ENCODE measurements at places on chromosomes 2 and 18. TPM values are rescaled to one million over a fixed set of nuclear protein-coding genes. Genes with fewer than 3 reads are reported as not detected.

DNA sequence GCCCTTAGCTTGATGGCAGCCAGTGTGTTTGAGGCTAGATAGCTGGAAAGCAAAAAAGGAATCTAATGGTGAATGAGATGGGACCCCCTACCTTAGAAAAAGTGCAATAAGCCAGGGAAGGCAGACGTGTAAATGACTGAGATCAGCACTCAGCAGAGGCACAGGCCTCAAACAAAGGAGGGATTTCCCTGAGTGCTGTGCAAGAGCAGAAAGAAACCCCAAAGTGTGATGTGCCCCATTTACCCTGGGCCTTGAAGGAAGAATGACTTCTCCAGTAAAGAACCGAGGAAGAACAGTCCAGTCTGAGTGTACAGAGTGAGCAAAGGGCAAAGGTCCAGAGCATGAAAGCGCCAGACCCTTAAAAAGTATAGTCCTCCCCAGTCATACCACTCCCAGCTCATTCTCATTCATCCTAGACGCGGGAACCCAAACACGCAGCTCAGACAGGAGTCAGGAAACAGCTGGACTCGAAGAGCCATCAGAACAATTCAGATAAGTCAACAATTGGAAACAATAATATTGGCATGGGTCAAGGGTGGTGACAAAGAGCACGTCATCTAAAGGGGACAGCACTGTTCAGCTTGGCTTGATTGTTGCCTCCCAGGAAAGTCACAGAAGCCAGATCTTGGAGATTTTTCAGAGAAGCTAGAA is 121.7 kb downstream of the INO80D start:
- DNase-seq, result no peak

GRCh38 chr2:27799646-27800010 is 28.1 kb downstream of the MRPL33 start:
- DNase-seq, result no peak

DNA sequence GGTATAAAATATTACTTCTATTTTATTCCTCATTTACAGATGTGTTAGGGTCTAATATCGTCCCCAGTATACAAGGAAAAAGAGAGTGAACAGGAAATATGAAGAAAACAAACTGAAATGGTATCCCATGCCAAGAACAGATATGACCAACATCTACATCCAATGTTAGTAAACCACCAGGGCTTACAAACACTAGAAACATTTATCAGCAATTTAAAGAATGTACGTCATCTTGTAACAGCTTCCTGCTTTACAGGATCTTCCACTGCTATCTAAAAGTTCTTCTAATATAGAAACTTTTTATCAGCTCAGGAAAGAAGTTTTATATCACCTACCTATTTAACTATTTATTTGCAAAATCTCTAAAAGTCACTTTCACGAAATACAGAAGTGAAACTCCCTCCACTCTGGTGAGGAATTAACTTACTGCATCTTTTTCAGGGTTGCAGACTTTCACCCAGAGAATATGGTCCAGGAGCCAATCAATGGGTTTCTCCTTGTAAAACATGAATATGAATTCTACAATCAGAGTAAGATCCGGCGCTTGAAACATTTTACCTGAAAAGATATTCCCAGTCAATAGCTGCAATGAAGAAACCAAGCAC is 35.2 kb downstream of the UNC50 start:
- no peak for DNase-seq

Gene HOXD3
- 3.2 TPM for total RNA-seq

Gene DES
- 54.4 TPM for total RNA-seq

Gene FAM237A
- total RNA-seq, result not detected

Measured in thyroid gland (tissue), 4 donors.